ENCODE measurements at places on chromosomes 1 and 21.
A peak's percentile ranks its signal among the peaks of the same experiment; 100 is the strongest.

- DNase-seq, result no peak
Observed at GRCh38 chr1:226631229-226632000, 82.9 kb downstream of the STUM start.

GRCh38 chr1:202603435-202603834 lies 106.8 kb downstream of the SYT2 start:
- no peak for DNase-seq

DNA sequence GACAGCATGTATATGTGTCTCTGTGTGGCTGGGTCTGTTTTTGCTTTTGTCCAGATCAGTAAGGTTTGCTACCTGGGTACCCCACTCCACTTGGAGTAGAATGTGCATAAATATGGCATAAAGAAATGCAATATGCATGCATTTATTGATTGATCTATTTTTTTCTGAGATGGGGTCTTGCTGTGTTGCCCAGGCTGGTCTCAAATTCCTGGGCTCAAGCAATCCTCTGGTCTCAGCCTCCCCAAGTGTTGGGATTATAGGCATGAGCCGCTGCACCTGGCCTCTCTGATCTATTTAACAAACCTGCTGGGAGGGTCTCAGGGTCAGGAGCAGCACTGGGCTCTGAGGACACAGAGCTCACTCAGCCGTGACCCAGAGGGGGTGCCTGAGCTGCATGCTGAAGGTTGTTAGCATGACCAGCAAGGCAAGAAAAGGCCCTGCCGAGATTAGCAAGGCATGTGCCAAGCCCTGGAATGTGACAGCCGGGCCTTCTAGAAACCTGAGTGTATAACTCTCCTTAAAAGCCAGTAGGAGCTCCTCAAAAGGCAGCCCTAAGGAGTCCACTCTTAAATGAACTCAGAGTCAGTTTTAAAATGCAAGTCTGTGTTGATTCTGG lies 22.5 kb downstream of the PCSK9 start:
- DNase-seq, result peak; percentile 72

GRCh38 chr1:173023343-173023742 lies 27.4 kb downstream of the TNFSF18 start:
- no peak for DNase-seq

DNA sequence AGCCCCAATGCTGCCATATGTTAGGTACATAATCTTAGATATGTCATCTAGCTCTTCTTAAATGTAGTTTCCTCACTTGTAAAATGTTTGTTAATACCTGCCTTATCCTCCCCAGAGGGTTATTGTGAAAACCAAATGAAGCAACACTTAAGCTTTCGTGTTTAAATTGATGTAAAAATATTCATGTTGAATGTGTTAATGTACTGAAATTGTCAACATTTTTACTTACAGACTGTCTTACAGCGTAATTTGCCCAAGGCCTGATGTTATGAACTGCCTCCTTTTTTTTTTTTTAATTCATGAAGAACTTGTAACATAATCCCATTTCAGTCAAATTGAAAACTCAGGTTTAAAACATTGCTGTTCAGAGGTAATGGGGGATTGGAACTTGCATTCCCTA lies 25.6 kb upstream of the ENAH start:
- no peak for DNase-seq

GRCh38 chr1:160122978-160123495 lies 7.5 kb downstream of the ATP1A2 start:
- no peak for DNase-seq

GRCh38 chr1:210358626-210359025 lies 29.9 kb downstream of the HHAT start:
- no peak for DNase-seq

- no peak for DNase-seq
Observed at GRCh38 chr1:57115030-57115614, 149.3 kb upstream of the C8B start.

DNA sequence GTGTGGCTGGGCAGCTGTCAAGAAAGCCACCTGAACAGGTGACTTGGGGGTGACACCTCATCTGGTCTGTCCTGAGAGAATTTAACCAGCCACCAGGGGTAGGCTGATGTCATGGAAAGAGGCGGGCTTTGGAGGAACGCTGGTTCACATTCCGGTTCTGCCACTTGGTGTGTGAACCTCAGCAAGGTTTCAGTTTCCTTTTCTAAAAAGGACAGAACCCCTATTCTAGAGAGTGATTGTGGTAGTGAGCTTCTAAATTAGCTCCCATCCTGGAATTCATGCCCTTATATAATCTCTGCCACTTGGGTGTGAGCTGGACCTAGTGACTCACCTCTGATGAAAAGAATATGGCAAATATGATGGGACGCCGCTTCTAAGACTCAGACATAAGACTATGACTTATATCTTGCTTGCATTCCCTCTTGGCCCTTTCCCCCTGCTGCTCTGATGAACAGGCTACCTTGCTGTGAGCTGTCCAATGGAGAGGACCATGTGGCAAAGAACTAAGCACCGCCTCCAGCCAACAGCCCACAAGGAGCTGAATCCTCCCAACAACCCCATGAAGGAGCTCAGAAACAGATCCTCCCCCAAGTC lies 332.1 kb downstream of the RRAGC start:
- DNase-seq, result no peak

DNA sequence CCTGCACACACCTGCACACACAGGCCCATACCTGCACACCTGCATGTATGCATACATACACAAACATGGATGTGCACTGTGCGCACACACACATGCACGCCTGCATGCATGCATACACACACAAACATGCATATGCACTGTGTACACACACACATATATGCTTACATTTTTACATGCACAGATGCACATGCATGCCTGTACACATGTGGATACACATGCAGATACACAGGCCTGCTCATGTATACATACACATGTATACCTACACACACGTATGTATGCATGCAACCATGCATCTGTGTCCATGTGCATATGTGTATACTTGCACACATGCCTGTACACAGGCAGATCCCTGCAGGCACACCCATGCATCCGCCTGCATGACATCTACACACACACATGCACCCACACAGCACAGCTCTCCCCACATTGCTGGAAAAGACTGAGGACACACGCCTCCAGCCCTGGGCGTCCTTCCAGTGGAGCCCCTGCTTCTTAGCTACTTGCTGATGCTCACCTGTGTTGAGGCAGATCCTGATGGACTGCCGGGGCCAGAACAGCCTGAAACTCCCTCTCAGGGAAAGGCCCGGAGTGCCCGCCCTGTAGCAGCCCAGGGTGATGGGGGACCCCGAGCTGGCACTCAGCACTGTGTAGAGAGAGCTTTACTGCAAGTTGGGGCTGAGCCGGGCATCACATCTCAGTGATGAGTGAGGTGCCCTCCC lies 28.6 kb downstream of the KRTAP10-1 start:
- DNase-seq, result no peak

DNA sequence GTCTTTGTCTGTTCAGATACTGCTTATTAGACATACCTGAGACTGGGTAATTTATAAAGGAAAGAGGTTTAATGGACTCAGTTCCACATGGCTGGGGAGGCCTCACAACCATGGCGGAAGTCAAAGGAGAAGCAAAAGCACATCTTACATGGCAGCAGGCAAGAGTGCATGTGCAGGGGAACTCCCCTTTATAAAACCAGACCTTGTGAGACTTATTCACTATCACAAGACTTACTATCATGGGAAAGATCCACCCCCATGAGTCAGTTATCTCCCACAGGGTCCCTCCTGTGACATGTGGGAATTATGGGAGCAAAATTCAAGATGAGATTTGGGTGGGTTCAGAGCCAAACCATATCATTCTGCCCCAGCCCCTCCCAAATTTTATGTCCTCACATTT lies 7.1 kb upstream of the PSMA5 start:
- DNase-seq, result no peak

DNA sequence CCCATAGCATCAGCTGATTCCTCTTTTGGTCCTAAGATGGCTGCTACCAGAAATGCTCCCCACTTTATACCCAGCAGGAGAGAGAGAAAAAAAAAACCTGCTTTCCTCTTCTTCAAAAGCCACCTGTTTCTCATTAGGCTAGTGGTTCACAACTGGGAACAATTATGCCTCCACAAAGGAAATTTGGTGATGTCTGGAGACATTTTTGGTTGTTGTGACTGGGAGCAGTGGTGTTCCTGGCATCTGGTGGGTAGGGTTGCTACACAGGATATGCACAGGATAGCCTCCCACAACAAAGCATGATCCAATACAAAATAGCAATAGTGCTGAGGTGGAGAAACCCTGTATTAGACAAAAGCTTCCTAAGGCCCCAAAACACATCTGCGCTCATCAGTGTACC lies 38.5 kb upstream of the SGIP1 start:
- no peak for DNase-seq

DNA sequence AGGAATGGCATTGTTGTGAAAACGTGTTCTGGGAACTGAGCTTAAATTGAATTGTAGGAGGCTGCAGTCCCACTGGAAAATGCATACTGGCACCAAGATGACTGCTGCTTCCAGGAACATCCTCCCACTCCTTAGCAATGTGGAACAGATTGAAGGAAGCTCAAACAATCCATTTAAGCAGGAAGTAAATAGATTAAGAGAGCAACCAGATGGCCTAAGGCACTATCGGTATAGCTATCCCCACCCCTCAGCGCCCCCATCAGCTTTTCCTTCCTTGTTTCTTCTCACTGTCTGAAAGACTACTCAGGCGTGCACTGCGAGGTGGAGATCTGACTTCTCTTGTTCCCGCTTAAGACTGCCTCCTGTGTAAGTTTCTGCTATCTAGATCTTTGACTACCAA lies 4.0 kb upstream of the IFI16 start:
- DNase-seq, result no peak

- DNase-seq, result no peak
Observed at GRCh38 chr1:33965086-33965485, 101.2 kb downstream of the HMGB4 start.

All from osteocyte (in vitro differentiated cells).